ENCODE measurements at places on chromosomes 2 and 18. TPM values are rescaled to one million over a fixed set of nuclear protein-coding genes. Genes with fewer than 3 reads are reported as not detected.

The CAVIN2 gene
- 16.0 TPM for total RNA-seq

The GCG gene
- 5.0 TPM for total RNA-seq

The MSGN1 gene
- total RNA-seq: not detected

The FBLN7 gene
- total RNA-seq: 1.5 TPM

The PSD4 gene
- 125 TPM for total RNA-seq

The DYNAP gene
- not detected for total RNA-seq

DNA sequence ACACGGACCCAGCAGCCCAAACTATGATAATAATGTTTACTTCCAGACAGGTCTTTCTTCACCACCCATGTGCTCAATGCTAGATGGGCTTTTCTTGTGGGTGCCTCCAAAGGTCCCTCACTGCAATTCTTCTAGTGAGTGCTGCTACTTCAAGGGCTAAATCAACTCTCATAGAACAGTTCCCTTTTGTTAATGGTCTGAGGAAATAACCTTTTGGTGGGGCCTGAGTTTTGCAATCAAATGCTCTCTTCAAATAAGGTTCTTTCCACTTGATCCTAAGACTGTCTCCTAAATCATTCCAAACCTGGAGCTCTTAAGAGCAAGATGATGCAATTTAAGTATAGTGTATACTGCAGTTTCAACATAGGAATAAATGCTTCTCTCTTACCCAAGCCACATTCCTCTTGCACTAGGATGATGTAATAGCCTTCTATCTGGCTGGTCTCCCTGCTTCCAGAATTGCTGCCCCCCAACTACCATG is 6.0 kb downstream of the NEMP2 start:
- no peak overlapping the region for H3K4me3 ChIP-seq
- no peak for DNase-seq
- H3K4me1 ChIP-seq: peaks cover 4% of the 10 kb centered on the region
- H3K36me3 ChIP-seq: no peaks in the 10 kb centered on the region
- no peaks in the 10 kb centered on the region for H3K27me3 ChIP-seq

DNA sequence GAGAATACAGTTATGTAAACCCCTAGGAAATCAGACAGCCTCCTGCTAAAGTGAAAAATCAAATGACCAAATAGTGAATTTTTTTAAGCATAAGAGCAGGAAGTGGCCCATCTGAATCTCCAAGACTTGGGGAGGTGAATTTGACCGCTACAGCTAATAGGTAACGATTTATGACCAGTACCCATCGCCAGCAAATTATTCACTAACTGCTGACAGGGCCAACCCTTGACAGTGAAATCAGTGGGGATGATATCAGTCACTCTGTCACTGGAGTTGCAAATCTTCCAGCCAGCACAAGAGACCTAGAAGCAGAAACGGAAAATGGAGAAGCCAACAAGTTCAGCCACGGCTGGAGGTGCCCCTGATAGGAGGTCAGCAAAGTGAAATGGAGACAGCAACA is 164.3 kb upstream of the PIK3C3 start:
- H3K36me3 ChIP-seq: no peaks in the 10 kb centered on the region
- no peak overlapping the region for H3K4me3 ChIP-seq
- no peak overlapping the region for H3K27ac ChIP-seq
- DNase-seq: no peak

DNA sequence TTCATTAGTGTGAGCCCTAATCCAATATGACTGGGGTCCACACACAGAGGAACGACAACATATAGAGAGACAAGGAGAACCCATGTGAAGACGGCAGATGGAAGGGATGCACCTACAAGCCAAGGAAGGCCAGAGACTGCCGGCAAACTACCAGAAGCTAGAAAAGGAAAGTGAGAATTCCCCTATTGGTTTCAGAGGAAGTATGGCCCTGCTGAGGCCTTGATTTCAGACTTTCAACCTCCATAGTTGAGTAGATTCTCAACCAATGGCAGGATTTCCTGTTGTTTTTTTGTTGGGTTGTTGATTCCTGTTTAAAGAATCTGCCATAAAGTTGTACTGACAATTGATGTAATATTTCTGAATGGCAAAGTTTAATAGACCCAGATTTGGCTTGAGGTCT is 241.5 kb downstream of the SATB2 start:
- H3K27ac ChIP-seq: no peak overlapping the region
- H3K4me1 ChIP-seq: no peaks in the 10 kb centered on the region
- H3K27me3 ChIP-seq: no peaks in the 10 kb centered on the region

DNA sequence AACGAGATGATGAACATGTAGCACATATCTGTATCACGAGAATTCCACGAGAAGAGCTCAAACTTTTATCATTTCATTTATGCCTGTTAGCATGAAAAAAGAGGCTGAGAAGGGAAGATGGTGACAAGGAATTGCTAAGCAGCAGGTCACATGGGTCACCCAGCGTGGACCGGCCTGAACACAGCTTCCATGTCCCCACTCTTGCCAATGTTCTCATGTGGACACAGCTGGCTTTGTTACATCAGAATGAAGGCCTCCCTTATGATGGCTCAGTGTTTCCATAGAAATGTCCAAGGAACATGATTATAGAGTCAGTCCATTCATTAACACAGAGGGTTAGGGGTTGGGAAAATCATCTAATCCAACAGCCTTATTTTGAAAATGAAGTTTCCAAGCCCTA is 215.4 kb downstream of the CMPK2 start:
- H3K27ac ChIP-seq: no peak overlapping the region
- H3K27me3 ChIP-seq: no peaks in the 10 kb centered on the region
- no peak for DNase-seq

- H3K36me3 ChIP-seq: no peaks in the 10 kb centered on the region
- no peak overlapping the region for H3K27ac ChIP-seq
- H3K27me3 ChIP-seq: no peaks in the 10 kb centered on the region
- H3K4me3 ChIP-seq: no peak overlapping the region
- H3K4me1 ChIP-seq: peaks cover 9% of the 10 kb centered on the region
- no peak for DNase-seq
Observed at GRCh38 chr2:95074663-95075439, 46.8 kb downstream of the MRPS5 start.

- no peak for DNase-seq
- no peak overlapping the region for H3K4me3 ChIP-seq
- no peaks in the 10 kb centered on the region for H3K36me3 ChIP-seq
- H3K4me1 ChIP-seq: no peaks in the 10 kb centered on the region
Observed at GRCh38 chr2:160562730-160563129, 69.1 kb upstream of the RBMS1 start.

GRCh38 chr18:79586436-79587225 is 93.0 kb upstream of the CTDP1 start:
- H3K4me3 ChIP-seq: no peak overlapping the region
- DNase-seq: peak; percentile 40
- H3K27me3 ChIP-seq: no peaks in the 10 kb centered on the region
- no peak overlapping the region for H3K27ac ChIP-seq
- H3K36me3 ChIP-seq: no peaks in the 10 kb centered on the region

DNA sequence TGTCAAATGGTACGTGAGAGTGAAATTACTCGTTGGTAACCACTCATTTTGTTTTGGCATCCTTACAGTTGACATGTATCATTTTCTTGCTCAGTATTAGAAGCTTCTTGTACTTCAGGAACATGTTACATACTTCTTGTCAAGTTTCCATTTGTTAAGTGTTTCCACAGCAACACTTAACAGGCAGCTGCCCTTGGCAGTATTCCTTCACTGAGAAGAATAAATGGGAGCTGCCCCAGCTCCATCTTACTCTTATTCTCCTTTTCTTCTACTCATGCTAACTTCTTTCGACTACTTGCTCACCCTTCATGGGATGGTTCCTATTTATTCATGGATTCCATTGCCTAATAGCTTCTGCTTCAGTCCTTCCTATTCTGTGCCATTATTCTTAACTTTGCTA is 60.1 kb upstream of the TUBA3E start:
- no peak for DNase-seq
- no peak overlapping the region for H3K4me3 ChIP-seq
- H3K36me3 ChIP-seq: no peaks in the 10 kb centered on the region
- no peaks in the 10 kb centered on the region for H3K27me3 ChIP-seq

GRCh38 chr2:171723716-171724683 is 36.7 kb downstream of the DYNC1I2 start:
- no peaks in the 10 kb centered on the region for H3K36me3 ChIP-seq
- no peak for DNase-seq
- no peak overlapping the region for H3K4me3 ChIP-seq
- H3K4me1 ChIP-seq: no peaks in the 10 kb centered on the region

GRCh38 chr2:83342860-83343329 is 1116.2 kb downstream of the SUCLG1 start:
- H3K27me3 ChIP-seq: no peaks in the 10 kb centered on the region
- H3K27ac ChIP-seq: no peak overlapping the region
- H3K4me3 ChIP-seq: no peak overlapping the region
- H3K4me1 ChIP-seq: no peaks in the 10 kb centered on the region
- no peaks in the 10 kb centered on the region for H3K36me3 ChIP-seq

GRCh38 chr2:189836644-189837043 is 52.4 kb downstream of the PMS1 start:
- H3K4me1 ChIP-seq: no peaks in the 10 kb centered on the region
- DNase-seq: no peak
- H3K27me3 ChIP-seq: no peaks in the 10 kb centered on the region
- H3K27ac ChIP-seq: no peak overlapping the region
- H3K36me3 ChIP-seq: no peaks in the 10 kb centered on the region

DNA sequence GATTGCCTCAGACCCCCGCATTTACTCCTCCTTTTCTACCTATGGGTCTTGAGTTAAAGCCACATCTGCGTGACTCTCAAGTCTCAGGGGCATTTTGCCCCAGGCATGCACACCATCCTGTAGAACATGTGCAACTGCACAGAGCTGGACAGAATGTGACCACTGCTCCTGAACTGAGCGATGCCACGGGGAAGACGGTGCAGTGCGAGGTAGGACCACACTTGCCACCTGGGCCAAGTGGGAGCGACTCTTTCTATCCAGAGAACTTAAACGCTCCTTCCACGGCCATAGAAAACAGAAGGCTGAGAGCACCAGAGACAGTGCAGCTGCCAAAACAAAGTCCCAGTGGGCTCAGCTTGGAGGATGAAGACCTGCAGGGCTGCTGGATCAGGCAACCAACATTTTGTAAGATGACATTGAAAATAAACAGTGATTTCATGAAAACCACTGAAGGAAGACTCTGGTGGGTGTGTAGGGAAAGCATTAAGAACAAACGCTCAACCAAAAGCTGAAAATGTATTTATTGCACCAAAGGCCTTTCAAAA is 149.0 kb upstream of the HDAC4 start:
- no peak for DNase-seq
- no peaks in the 10 kb centered on the region for H3K27me3 ChIP-seq
- H3K27ac ChIP-seq: no peak overlapping the region
- H3K36me3 ChIP-seq: no peaks in the 10 kb centered on the region
- H3K4me1 ChIP-seq: no peaks in the 10 kb centered on the region
- H3K4me3 ChIP-seq: no peak overlapping the region

DNA sequence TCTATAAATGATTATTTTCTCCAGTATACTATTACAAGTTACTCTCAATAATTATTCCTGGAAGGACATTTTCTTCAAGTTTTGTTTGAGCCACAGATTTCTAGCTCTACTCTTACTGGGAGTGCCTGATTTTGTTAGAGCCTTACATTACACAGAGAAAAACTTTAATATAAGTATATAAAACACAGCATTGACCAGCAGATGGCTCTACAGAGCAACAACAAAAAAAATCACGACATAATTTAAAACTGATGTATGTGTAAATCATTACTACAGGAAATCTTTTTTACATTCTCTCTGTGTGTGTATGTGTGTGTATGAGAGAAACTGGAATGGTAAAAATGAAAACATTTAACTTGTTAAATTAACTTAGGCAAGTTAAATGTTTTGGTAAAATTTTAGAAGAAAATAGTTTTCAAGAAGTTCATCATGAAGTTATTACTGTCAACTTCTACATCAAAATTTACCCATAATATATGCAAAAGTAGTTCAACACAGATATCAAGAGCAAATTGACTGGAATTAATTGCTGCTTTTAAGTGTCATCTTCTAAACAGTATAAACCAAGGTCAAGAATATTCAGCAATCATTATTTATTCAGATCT is 103.3 kb downstream of the MDH1 start:
- no peak for DNase-seq
- no peak overlapping the region for H3K27ac ChIP-seq
- H3K4me3 ChIP-seq: no peak overlapping the region
- no peaks in the 10 kb centered on the region for H3K36me3 ChIP-seq

DNA sequence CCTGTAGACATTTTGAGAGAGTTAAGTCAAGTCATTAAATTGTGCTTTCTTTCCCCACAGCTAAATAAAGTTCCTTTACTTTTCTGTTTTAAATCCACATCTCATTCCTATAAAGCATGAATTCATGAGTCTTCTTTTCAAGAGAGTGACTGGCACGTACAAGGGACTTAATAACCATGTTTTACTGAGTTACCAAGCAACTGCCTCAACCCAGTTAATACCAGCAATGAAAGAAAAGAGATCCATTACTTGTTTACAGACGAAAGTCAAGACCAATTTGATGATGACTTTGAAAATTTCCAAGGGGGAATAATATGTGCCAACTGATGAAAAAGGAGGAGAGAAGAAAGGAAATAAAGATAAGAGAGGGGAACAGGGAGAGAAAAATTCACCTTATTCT is 1082.5 kb upstream of the GYPC start:
- H3K36me3 ChIP-seq: no peaks in the 10 kb centered on the region
- H3K27ac ChIP-seq: no peak overlapping the region
- no peak for DNase-seq
- no peaks in the 10 kb centered on the region for H3K27me3 ChIP-seq
- no peak overlapping the region for H3K4me3 ChIP-seq

DNA sequence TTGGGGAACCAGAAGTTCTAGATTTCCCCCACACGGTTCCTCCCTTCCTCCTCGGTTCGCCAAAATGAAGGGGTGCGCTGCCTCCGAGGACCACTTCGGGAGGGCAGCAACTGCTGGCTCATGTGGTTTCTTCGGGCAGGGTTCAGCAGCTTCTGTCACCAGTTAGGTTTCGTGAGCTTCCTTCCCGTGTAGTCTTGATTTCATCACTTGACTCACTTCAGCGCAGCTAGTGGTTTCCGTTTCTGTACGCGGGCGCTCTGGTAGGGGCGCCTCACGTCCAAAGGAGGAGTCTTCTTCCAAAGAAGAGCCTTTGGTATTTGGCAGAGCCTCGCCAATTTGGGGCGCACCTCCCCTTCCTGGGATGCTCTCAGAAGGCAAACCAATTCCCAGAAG is 485 bp upstream of the GALNT3 start:
- H3K27me3 ChIP-seq: no peaks in the 10 kb centered on the region
- peak overlapping the region; percentile 85 for H3K4me3 ChIP-seq
- H3K4me1 ChIP-seq: no peaks in the 10 kb centered on the region
- H3K27ac ChIP-seq: peak overlapping the region; percentile 97
- H3K36me3 ChIP-seq: no peaks in the 10 kb centered on the region

GRCh38 chr2:67982956-67983355 is 79.8 kb downstream of the C1D start:
- H3K4me3 ChIP-seq: no peak overlapping the region
- DNase-seq: no peak
- H3K4me1 ChIP-seq: no peaks in the 10 kb centered on the region
- H3K36me3 ChIP-seq: no peaks in the 10 kb centered on the region

GRCh38 chr2:164839914-164840457 is 1.6 kb downstream of the COBLL1 start:
- H3K27me3 ChIP-seq: no peaks in the 10 kb centered on the region
- peak overlapping the region; percentile 95 for H3K27ac ChIP-seq
- peak overlapping the region; percentile 72 for H3K4me3 ChIP-seq
- H3K36me3 ChIP-seq: no peaks in the 10 kb centered on the region

All from Peyer's patch (tissue), 4 donors.